Stimulated activated CD8-positive, alpha-beta memory T cell treated with anti-CD3 and anti-CD28 coated beads, Interleukin-15, amount 100 ng/mL, for 4 hours (primary cell): ENCODE measurements at places on chromosomes 1 and 21.

- no peak for DNase-seq
Measured at GRCh38 chr1:53331446-53332185, 3.7 kb upstream of the LRP8 start.

DNA sequence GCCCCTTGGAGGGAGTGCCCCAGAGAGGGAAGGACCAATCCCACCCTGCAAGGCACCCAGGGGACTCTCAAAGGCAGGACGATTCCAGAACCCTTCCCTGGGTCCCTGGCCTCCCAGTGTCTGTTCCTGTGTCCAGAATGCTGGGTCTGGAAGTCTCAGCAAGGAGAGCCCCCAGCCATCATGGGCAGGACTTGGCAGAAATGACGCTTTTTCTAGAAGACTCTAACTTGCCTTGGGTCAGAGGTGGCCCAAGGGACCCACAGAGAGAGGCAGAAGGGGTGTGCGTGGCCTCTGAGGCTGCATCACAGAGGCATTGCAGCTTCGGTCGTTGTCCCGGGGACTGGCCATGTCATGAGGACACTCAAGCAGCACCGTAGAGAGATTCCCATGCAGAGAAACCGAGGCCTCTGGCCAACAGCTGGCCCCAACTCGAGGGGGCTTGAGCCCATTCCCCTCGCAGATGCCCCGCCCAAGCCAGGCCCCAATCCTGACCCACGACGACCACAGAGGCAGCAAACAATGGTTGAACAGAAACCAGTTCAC, 57.8 kb downstream of the WNT9A start:
- no peak for DNase-seq

GRCh38 chr21:14876524-14876840, 188.3 kb downstream of the NRIP1 start:
- DNase-seq = no peak

DNA sequence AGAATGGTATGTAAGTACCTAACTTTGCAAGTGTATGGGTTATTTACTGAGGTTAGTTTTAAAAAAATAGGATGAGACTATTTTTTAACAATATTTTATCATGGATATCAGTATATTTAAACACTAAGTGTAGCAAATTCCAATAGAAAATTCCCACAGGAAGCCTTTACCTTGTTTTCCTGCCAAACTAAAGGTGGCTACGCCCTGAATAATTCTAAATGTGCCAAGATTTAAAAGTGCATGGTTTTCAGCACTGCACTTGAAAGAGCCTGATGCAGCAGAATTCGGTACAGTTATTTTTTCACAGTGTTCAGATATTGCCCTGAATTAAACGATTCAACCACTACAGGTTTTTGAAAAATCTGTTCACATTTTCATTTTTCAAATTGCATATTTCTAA, 1622.8 kb upstream of the B3GALT2 start:
- DNase-seq = no peak

GRCh38 chr1:4461726-4462290, 192.6 kb upstream of the AJAP1 start:
- DNase-seq = no peak

- no peak for DNase-seq
Measured at GRCh38 chr21:30986965-30987364, 51.3 kb downstream of the KRTAP19-8 start.

GRCh38 chr1:2098839-2099785, 48.9 kb downstream of the PRKCZ start:
- no peak for DNase-seq

- no peak for DNase-seq
Measured at GRCh38 chr1:10735563-10736305, 60.7 kb downstream of the CASZ1 start.

GRCh38 chr21:34836103-34836932, 167.5 kb downstream of the CLIC6 start:
- no peak for DNase-seq

DNA sequence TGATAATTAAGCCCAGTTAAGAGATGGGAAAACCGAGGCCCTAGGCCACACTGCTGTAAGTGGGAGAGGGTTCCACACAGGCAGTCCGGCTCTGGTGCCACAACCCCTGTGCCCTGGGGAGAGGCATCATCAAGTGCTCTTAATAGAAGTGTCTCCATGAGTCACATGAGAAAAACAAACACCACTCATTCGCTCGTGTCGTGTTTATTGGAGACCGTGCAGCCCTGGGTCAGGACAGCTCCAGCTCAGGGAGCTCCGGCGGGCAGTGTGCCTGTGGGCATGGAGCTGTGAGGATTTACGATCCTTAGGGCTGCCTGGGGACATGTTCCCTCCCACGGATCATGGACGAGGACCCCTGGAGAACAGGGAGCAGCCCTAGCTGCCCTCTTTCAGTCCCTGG, 658.5 kb downstream of the AJAP1 start:
- DNase-seq = no peak

DNA sequence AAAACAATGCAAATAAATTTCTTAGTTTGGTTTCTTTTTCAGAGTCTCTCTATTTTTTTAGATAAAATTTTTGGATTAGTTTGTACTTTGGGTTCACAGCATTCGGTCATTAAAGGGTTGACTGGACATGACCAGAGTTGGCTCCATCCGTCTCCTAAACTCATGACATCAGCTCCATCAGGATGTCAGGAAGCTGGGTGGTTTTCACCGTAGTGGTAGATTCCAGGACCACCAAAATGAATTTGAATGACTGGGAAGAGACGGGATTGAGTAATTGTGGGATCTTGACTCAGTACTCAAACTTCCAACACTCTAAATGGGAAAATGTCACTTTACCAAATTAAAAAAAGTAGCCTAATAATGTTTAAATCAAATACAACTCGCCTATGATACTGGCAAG, 279.2 kb upstream of the DUSP10 start:
- DNase-seq = no peak

GRCh38 chr1:173669491-173669941, at the start of gene ANKRD45:
Gene ANKRD45, minus strand, starts transcription at chr1:173669851. Its CDS starts 10,433 bp downstream, at chr1:173659418.
- DNase-seq = no peak

GRCh38 chr1:111948209-111949171, 41.0 kb downstream of the KCND3 start:
- DNase-seq = no peak

- DNase-seq = no peak
Measured at GRCh38 chr1:183125279-183125999, 60.6 kb upstream of the LAMC2 start.

DNA sequence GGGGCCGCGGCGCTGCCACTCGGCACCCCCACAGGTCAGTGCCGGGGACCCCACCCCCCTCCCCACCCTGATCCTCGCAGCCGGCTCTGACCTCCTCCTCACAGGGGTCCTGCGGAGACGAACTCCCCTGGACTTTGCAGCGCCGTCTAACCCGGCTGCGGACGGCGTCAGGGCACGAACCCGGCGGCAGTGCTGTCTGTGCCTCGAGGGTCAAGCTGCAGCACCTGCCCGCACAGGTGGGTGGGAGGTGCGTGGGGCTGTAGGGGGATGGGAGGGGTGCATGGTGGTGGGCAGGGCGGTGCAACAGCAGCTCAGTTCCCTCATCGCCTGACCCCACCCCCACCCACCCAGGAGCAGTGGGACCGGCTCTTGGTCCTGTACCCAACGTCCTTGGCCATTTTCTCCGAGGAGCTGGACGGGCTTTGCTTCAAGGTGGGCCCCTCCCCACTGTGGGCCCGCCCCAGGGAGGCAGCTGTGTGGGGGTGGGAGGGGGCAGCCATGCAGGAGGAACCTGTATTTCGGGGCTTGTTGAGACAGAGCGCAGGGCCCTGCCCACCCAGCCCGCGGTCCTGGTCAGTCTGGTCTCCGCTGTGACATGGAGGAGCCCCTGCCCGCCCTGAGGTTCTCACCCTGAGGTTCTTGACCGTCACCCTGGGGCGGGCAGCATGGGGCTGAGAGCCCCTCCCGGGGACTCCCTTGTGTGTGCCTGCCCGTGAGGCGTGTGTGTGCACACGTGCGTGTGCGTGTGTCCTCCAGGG, 4.9 kb downstream of the PLEKHN1 start:
- DNase-seq = no peak

- no peak for DNase-seq
Measured at GRCh38 chr1:210072129-210072528, 134.1 kb downstream of the SYT14 start.

DNA sequence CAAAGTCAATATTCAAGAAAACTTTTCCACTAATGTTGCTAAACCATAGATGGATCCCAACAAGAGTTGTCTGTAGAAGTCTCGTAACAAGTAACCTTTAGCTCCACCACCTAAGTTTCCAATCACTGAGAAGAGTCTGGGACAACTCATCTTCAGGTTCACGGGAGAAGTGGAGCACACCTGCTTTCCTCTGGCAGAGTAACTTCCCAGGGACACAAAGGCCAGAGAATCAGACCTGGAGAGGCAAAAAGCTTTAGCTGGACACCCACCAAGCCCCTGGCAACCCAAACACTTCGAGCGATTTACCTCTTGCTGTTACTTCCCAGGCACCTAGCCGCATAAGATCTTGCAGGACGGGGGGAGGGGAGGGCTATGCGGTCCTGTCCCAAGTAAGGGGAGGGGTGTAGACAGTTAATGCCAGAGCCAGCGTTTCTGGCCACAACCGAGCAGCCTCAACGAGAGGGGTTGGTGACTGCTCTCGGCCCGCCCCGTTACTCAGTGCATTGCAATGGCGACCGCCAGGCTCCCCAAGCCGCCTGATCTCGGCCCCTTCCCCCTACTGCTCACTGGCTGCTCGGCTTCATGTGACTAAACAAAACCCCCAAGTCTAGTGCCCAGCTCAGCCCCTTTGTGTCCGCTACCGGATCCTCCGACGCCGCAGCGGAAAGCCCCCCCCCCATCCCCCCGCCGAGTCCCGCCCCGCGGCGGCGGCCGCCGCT, 709 bp downstream of the ZNF644 start:
- peak; percentile 43 for DNase-seq

DNA sequence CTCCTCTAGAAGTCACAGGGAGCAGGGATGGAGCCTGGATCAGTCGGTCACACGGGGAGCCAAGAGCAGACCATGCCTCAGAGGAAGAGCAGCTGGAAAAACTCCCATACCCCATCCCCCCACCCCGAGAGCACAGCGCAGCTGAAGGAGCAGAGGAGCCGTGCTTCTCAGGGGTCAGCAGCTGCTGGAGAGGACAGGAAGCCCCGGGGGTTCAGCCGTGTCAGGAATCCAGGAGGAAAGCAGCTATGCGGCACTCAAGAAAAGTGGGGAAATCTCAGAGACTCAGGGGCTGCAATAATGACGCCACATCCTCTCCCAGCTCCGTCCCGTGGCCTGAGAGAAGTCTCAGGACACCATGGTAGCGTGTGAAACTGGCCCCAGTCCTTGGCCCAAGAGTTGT, 102.3 kb downstream of the NPHP4 start:
- no peak for DNase-seq
